ENCODE measurements at places on chromosomes 3 and 15.

- no peak for DNase-seq
Observed at GRCh38 chr3:167671878-167672427, 18.2 kb upstream of the WDR49 start.

- peak; percentile 66 for DNase-seq
Observed at GRCh38 chr15:43903864-43904290, 77.1 kb downstream of the WDR76 start.

DNA sequence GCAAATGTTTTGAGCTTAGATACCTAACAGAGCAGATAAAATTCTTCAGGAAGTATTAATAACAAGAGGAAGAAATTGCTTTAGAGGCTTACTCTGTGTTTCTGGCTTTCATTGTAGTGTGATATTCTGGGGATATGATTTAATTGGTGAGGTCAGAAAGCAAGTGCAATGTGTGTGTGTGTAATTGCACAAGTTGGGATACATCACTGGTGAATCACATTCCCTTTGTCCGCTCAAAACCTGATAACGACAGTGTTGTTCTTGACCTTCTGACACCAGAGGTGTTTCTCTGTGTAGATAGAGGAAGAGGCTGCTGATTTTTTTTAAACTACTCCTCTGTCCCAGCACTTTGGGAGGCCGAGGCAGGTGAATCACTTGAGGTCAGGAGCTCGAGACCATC is 161.1 kb downstream of the CACNA2D3 start:
- DNase-seq, result no peak

GRCh38 chr15:97679106-97679688 is 281.3 kb upstream of the ARRDC4 start:
- DNase-seq, result no peak

DNA sequence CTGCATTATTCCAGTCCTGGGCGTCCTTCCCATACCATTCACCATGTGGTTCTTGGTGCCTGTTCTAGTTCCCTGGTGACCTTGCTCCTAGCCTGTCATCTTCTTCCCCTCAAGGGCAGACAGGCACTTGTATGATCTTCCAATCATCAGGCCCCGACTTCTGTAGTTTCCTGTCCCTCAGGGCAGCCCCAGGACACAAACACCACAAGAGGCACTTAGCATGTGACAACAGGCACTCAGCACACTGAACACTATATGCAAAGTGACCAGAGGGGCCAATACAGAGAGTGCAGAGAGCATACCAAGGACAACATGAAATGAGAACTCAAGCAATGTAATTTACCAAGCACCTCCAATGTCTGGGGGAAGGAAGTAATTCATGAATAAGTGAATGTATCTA is 17.9 kb downstream of the TMEM40 start:
- no peak for DNase-seq

DNA sequence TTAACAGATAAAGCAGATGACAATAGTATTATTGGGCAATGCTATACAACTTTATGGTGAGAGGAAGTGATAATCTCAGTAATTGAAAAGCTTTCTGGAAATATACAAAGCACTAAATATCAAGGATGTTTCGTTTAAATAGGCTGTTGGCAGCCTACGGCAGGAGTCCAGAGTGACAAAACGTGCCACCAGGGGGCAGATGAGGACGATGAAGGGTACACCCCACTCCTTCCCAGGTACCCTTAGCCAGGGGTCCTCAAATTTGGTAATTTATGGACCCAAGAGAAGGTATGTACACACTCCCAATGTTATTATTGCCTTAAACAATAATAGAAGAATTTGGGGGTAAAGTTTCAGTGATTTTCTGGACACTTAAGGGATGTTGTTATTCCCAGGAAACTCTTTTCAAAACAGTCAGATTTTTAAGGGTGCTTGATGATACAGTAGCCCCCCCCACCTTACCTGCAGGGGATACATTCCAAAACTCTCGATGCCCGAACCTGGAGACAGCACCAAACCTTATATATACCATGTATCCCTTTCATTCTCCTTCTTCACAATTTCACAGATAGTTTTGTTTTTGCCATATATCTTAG is 1.4 kb upstream of the MAGEL2 start:
- DNase-seq, result no peak

- no peak for DNase-seq
Observed at GRCh38 chr15:99998661-99999101, 265.4 kb upstream of the LYSMD4 start.

DNA sequence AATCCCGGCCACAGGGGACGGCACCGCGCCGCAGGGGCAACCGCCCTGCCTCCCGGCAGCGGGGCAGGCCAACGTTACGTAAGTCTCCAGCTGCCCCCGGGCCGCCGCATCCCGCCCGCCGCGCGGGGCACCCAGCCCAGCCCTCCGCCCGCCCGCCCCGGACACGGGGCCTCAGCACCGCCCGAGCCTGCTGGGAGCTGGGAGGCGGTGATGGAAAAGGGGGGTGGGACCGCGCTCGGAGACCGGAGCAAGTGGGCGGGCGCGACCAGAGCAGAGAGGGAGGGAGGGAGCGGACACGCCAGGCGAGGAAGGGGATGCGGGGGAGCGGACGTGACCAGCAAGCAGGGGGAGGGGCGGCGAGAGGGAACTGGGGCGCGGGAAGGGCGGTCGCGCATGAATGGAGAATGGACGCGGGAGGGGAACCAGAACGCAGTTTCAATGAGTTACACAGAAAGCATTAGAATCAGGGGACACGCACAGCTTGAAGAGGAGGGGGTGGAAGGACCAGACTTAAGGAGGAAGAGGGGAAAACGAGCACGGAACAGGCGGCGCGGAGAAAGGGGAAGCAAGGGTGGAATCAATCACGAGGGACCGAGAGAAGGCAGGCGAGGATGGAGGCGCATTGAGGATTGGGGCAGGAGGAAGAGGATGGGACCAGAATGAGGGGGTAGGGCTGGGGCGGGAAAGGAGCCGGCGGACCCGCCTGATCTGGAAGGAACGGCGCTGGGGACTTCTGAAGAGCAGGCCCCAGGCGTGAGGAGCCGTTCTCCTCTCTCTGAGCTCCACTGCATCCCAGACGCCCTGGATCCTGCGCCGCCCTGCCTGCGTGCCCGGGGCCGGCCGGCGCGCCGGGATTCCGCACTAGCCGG is 559 bp downstream of the PKM start:
- no peak for DNase-seq

- no peak for DNase-seq
Observed at GRCh38 chr3:112980080-112980479, 5.2 kb upstream of the CD200R1 start.

DNA sequence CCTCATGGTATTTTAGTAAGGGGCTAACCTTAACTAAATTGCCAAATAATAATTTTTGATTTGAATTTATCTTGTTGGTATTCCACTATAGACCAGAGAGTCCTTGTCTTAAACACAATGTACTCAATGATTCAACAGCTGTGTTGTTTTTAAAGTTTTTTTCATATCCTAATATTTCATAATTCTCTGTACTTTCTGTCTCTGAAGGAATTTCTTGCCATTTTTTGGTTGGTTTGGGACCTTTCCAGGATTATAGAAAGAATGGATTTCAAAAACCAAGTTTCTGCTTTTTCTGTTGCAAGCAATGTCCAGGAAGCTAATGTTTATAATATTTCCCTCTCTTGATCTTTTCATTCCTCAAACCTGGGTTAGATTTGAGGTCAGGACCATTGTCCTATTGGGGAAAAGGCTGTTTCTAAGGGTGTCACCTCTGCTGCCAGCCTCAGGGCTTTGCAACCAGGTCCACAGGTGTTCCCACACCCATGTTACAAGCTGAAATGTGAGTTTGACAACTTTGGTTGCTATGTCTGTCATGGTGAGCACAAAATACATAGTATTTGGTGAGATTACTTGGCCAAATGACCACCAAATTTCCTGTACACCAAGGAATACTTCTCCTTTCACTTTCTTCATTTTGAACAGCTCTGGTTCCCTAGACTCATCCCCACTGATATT is 363.7 kb upstream of the RGMA start:
- DNase-seq, result no peak

DNA sequence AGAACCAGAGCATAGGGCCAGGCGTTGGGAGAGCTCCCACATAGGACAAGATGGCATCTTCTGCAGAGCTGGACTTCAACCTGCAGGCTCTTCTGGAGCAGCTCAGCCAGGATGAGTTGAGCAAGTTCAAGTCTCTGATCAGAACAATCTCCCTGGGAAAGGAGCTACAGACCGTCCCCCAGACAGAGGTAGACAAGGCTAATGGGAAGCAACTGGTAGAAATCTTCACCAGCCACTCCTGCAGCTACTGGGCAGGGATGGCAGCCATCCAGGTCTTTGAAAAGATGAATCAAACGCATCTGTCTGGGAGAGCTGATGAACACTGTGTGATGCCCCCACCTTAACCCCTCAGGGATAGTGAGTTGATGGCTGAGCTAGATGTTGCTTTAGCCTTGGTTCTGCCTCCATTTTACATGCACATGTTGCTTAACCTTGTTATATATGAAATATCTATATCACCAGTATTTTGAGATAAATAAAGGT is at the start of gene PYDC2:
Gene PYDC2 (plus strand): TSS at position 51 of the 483 bp plus-strand sequence. CDS start 0 bp downstream, at position 51.
- DNase-seq, result no peak

GRCh38 chr3:149437710-149438109 is 36.8 kb upstream of the TM4SF4 start:
- no peak for DNase-seq

GRCh38 chr3:183541235-183541655 is 14.3 kb downstream of the KLHL6 start:
- no peak for DNase-seq

DNA sequence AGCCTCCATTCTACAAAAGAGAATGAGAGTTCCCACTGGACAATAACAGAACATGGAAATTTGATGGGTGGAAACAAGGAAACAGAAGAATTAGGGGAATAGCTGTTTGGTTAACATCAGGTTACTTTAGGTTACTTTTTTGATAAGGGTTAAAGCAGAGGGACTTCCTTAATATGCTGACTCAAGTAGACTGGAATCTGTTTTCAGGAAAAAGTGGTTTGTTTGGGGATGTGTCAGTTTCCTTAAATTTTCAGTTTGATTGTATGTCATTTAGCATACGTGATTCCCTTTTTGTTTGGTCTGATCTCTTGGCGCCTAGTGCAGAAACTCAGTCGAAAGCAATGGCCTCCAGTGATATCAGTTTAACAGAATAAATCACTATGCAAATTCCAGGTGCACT is 411.8 kb upstream of the GRM7 start:
- DNase-seq, result no peak

DNA sequence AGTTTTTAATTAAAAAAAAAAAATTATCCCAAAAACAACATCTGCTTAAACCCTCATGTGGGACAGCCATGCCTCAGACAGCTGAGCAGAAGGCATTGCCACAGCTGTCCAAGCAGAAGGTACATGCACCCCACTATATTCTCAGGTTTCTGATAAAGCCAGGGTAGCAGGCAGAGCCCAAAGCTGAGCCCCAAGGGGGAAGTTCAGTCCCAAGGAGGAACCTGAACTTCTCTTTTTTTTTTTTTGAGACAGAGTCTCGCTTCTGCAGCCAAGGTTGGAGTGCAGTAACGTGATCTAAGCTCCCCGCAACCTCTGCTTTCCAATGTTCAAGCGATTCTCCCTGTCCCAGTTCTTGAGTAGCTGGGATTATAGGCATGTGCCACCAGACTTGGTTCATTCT is 33.2 kb downstream of the MKRN2 start:
- no peak for DNase-seq

DNA sequence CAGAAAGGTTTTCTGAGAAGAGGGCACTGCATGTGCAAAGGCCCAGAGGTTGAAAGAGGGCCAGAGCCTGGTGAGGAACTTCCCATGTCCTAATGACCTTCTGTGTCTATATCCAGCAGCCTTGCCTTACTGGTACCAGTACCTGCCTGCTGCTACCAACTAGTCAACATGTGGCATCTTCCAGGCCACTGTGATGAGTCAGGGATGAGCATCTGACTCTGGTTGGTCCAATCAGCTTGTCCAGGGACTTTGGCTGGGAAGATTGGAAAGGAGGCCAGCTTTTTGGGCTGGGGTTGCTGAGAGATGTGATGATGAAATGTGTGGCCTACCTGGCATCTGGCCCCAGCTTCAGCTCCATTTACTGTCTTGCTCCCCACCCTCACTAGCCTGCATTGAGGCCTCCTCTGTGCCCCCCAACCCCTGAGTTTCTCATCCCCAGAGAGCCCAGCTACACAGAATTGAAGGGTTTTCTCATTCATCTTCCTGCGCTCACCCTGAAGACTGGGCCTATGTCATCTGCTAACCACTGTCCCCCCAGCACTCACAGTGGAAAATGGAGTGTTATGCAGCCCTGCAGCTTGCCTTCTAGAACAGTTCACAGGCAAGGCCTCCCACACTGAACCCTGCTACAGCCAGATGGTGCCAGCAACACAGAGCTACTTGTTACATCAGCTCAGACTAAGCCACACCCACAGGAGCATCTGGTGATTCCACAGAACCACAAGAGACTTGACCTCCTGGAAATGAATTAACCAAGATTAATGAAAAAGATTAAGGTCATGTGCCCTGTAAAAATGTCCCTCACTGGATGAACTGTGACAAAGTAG is 1.3 kb upstream of the TWF2 start:
- DNase-seq, result no peak

- DNase-seq, result no peak
Observed at GRCh38 chr3:8739757-8740504, 6.3 kb downstream of the CAV3 start.

DNA sequence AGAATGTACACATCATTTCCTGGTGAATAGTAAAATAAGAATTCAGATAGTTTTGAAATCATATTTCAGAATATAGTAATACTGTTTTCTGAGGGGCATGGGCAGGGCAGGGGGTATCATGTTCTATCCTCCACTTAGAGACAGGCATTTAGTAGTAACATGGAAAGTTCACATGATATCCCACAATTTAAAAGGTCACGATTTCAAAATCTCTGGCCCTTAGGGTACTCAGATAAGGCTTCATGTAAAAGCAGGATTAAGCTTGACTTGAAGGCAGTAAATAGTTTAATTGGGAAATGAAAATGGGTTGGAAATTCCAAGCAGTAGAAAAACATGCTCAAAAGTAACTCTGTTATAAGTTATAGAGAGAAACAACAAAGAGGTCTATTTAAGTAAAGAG is 353.2 kb upstream of the AGTR1 start:
- DNase-seq, result no peak

GRCh38 chr15:28079313-28079969 is 19.7 kb downstream of the OCA2 start:
- DNase-seq, result no peak

DNA sequence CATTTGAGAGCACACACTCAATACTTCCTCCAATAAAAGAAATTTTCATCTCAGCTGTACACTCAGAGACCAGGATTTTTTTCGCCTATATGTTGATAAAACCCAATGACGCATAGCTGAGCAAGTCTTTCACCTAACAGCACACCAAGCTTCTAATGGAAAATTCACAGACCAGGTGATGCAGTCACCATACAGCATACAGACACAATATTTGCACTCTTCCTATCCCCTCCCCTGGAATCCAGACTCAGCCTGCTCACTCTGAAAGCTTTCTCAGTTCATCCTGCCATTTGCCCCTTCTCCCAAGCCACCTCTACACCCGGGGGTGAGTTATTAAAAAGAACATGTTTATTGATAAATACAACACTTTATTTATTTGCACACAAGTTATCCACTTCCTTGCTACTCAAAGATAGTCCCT is 1.7 kb downstream of the TBC1D5 start:
- no peak for DNase-seq

- no peak for DNase-seq
Observed at GRCh38 chr15:27454281-27455075, 483.5 kb downstream of the GABRG3 start.
